ENCODE measurements at places on chromosomes 1 and 21. TPM values are rescaled to one million over a fixed set of nuclear protein-coding genes. Genes with fewer than 3 reads are reported as not detected.

Gene OR2L2
- not detected for total RNA-seq

Gene SZRD1
- total RNA-seq = 191 TPM

Gene TRMT13
- total RNA-seq = 17.5 TPM

Gene IGSF3
- 4.1 TPM for total RNA-seq

Gene KCND3
- total RNA-seq = not detected

Gene AGRN
- 35.6 TPM for total RNA-seq

Gene HENMT1
- total RNA-seq = 25.6 TPM

Gene TIE1
- total RNA-seq = not detected

Gene AMPD1
- not detected for total RNA-seq

GRCh38 chr1:26956321-26956720 is 3.9 kb downstream of the KDF1 start:
- DNase-seq = no peak
- H3K4me3 ChIP-seq = no peak overlapping the region
- H3K36me3 ChIP-seq = peaks cover 3% of the 10 kb centered on the region

- no peaks in the 10 kb centered on the region for H3K36me3 ChIP-seq
- no peak for DNase-seq
- H3K4me3 ChIP-seq = no peak overlapping the region
- no peaks in the 10 kb centered on the region for H3K4me1 ChIP-seq
- no peak overlapping the region for H3K27ac ChIP-seq
- peaks cover 1% of the 10 kb centered on the region for H3K27me3 ChIP-seq
Observed at GRCh38 chr1:185914089-185914488, 179.9 kb downstream of the HMCN1 start.

GRCh38 chr1:221440658-221441057 is 301.2 kb downstream of the DUSP10 start:
- no peak overlapping the region for H3K4me3 ChIP-seq
- peaks cover 6% of the 10 kb centered on the region for H3K27me3 ChIP-seq
- peaks cover 28% of the 10 kb centered on the region for H3K4me1 ChIP-seq
- DNase-seq = no peak
- no peaks in the 10 kb centered on the region for H3K36me3 ChIP-seq
- peak overlapping the region; percentile 81 for H3K27ac ChIP-seq

GRCh38 chr21:46459024-46459355 is 299 bp downstream of the DIP2A start:
- H3K4me1 ChIP-seq = peaks cover 42% of the 10 kb centered on the region
- no peaks in the 10 kb centered on the region for H3K27me3 ChIP-seq
- H3K4me3 ChIP-seq = peak overlapping the region; percentile 80
- no peak for DNase-seq
- peaks cover 19% of the 10 kb centered on the region for H3K36me3 ChIP-seq
- H3K27ac ChIP-seq = peak overlapping the region; percentile 69

DNA sequence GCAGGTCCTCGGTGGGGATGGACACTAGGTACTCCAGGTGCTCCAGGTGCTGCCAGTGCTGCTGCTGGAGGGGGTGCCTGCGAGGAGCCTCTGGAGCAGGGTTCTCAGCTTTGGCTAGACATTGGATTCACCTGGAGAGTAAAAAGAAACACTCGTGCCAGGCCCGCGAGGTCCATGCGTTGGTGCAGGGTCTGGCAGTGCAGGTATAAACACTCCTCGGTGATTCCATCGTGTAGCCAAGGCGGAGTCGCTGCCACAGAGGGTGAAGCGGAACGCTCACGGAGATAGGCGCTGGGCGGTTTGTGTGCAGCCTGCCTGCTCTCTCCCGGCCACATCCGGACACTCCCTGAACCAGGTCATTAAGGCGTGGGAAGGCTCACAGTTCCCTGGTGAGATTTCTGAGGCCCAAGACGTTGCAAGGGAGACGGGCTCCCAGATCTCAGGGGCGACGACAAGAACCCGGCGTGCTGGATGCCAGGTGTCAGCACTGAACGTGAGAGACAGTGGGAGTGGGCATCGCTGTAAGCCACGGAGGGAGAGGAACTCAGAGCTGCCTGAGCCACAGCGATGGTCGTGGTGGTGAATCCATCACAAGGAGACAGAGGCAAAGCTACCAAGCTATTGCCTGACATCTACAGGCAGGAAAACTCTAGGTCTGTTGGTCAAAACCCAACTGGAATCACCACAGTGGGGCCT is 17.2 kb upstream of the SUMO3 start:
- H3K27me3 ChIP-seq = no peaks in the 10 kb centered on the region
- no peak overlapping the region for H3K4me3 ChIP-seq
- no peak for DNase-seq
- no peak overlapping the region for H3K27ac ChIP-seq
- H3K4me1 ChIP-seq = peaks cover 9% of the 10 kb centered on the region

GRCh38 chr1:187313115-187313514 is 484.4 kb downstream of the PLA2G4A start:
- H3K4me1 ChIP-seq = no peaks in the 10 kb centered on the region
- DNase-seq = no peak
- H3K27me3 ChIP-seq = no peaks in the 10 kb centered on the region
- no peak overlapping the region for H3K4me3 ChIP-seq
- H3K27ac ChIP-seq = no peak overlapping the region

DNA sequence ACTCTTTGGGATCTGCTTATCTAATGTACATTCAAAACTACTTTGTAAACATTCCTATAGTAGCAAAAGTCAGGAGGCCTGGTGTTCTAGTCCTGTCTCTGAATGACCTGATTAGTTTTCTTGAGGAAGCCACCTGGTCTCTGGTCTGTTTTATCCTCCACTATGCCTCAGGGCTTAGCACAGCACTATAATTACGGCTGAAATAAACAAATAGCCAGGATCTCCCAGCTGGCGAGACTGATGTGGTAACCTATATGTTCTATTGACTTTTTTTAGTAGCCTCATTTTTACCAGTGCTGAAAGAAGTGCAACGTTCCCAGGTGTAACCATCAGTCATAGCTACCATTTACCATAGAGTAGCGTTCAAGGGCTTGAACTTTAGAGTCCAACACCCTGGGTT is 24.2 kb upstream of the RPL11 start:
- no peak overlapping the region for H3K27ac ChIP-seq
- H3K4me3 ChIP-seq = no peak overlapping the region
- no peaks in the 10 kb centered on the region for H3K36me3 ChIP-seq
- DNase-seq = no peak

DNA sequence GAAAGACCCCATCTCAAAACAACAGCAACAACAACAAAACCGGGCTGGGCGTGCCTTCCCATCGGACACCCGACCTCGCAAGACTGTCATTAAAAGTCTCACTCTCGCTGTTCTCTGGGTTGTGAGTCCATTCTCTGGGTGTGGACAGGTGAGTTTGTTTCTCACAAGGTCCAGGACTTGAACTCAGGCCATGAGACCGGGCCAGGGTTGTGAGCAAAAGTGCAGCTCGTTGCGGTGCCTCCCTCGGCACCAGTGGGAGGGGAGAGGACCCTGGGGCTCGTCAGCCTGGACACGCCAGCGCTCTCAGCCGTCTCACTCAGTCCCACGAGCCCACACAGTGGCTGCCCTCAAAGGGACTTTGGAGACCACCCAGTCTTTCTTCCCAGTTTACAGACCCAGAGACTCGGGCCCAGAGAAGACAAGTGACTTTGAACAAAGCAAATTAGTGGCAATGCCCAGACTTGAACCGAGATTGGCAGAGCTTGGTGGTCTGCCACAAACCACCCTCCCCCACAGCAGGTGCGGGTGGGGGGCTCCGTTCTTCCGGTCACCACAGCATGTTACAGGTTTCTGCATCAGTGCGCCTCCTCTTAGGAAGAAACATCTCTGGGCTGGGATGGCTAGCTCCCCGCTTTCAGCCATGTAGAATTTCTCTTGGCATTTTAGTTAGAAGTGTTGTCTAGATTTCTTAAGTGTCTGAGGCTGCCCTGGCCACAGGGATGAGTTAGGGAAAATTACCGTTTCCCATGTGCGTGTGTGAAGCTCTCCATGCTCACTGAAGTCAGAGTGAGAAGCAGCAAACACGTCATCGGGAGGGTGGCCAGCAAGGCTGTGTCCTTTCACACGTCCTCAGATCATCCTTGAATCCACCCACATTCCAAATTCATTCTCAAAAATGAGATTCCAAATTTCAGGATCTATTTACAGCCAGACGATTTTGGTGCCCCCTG is 28.3 kb downstream of the LRRC3 start:
- DNase-seq = no peak
- H3K4me3 ChIP-seq = no peak overlapping the region
- no peak overlapping the region for H3K27ac ChIP-seq
- H3K4me1 ChIP-seq = peaks cover 7% of the 10 kb centered on the region
- H3K27me3 ChIP-seq = no peaks in the 10 kb centered on the region
- H3K36me3 ChIP-seq = no peaks in the 10 kb centered on the region

DNA sequence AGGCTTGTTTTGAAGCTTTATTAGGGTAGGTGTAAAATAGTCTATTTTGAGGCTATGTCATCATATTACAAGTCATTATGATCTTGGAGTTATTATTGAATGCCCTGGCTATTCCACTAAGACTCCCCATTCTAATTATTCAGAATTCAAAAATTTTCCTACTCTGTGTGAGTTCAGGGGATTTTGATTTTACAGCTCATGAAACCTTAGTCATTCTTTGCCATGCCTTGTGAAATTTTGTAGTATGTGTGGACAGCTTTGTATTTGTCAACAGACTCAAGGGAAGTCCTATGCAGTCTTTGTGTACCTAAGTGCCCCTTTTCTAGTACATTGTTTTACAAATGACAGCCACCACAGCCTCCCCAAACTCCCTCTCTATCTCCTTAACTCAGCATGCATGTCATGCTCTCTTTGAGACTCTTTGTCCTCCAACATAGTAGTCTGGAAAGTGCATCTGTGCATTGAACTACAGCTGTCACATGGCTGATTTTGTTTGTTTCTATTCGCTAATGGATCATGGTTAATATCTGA is 28.0 kb downstream of the CD1D start:
- no peak for DNase-seq
- H3K27me3 ChIP-seq = peaks cover 30% of the 10 kb centered on the region
- H3K4me3 ChIP-seq = no peak overlapping the region
- peaks cover 7% of the 10 kb centered on the region for H3K4me1 ChIP-seq

DNA sequence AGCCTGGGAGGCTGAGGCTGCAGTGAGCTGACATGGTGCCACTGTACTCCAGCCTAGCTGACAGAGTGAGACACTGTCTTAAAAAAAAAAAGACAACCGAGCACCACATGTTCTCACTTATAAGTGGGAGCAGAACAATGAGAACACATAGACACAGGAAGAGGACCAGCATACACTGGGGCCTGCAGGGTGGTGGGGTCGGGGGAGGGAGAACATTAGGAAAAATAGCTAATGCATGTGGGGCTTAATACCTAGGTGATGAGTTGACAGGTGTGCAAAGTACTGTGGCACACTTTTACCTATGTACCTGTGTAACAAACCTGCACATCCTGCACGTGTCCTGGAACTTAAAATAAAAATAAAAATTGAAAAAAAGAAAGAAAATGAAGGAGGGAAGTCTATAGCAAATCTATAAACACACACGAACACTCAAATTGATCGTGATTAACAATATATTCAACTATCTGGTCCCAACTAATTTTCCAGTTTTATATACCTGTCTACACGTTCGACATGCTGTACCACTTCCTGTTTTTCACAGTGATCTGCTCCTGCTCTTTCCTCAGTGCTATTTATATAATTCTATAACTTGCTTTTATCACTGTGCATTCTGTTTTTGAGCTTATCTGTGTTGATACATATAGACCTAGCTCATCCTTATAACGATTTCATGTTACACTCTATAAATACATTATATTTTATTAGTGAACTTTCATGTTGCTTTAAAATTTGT is 27.2 kb downstream of the AK5 start:
- H3K27ac ChIP-seq = peak overlapping the region; percentile 42
- no peaks in the 10 kb centered on the region for H3K36me3 ChIP-seq
- H3K4me3 ChIP-seq = no peak overlapping the region
- no peak for DNase-seq
- peaks cover 31% of the 10 kb centered on the region for H3K4me1 ChIP-seq

GRCh38 chr1:178055779-178056471 is 38.0 kb upstream of the RASAL2 start:
- no peak overlapping the region for H3K27ac ChIP-seq
- no peaks in the 10 kb centered on the region for H3K36me3 ChIP-seq
- no peaks in the 10 kb centered on the region for H3K4me1 ChIP-seq
- no peak for DNase-seq
- H3K4me3 ChIP-seq = no peak overlapping the region

- peaks cover 2% of the 10 kb centered on the region for H3K4me1 ChIP-seq
- H3K27ac ChIP-seq = no peak overlapping the region
- H3K4me3 ChIP-seq = no peak overlapping the region
- H3K27me3 ChIP-seq = no peaks in the 10 kb centered on the region
Observed at GRCh38 chr21:42841156-42841915, 38.0 kb downstream of the WDR4 start.

DNA sequence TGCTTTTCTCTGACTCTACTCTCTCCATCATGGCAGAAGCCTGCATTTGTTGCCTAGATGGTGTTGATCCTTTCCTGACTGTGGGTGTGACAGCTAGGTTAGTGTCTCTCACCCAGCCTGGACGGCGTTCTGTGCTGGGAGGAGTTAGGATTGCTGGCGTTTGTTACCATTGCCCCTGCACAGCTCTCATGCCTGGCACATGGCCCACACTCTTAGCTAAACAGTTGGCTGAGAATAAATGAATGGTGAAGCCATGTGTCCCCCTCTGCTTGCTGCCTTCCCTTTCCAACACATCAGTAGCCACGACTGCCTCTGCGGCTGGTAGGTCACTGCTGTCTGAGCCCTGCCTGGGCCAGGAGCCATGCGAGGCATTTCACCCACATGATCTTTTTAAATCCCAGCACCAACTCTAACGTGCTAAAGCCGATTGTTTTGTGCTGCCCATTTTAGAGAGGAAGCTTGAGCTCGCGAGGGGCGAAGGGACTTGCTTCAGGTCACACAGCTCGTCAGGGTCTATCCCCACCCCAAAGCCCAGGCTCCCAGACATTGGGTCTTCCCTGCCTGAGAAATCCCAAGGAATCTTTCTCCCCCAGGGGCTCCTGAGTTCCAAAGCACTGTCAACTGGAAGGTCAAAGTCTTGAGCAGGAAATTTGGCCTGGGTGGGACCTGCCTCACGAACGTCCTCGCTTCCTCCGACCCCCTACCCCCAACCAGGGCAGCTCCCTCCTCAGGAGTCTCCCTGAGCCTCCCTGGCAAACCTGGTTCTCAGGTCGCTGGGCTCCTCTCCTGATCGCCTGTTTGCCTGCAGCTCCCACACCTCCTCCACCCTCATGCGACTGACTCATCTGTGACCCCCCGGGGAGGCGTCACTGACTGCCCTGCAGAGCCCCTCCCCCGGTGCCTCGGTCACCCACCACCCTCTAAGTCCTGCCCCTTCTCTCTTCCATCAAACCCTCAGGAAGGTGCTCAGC is 271.7 kb upstream of the C1orf174 start:
- peak; percentile 3 for DNase-seq
- H3K4me1 ChIP-seq = no peaks in the 10 kb centered on the region

- H3K36me3 ChIP-seq = no peaks in the 10 kb centered on the region
- no peaks in the 10 kb centered on the region for H3K4me1 ChIP-seq
- H3K4me3 ChIP-seq = no peak overlapping the region
- H3K27ac ChIP-seq = no peak overlapping the region
- DNase-seq = no peak
Observed at GRCh38 chr1:81920245-81920740, 119.6 kb downstream of the ADGRL2 start.

- no peaks in the 10 kb centered on the region for H3K36me3 ChIP-seq
- DNase-seq = peak; percentile 80
- H3K27me3 ChIP-seq = no peaks in the 10 kb centered on the region
- H3K4me1 ChIP-seq = peaks cover 40% of the 10 kb centered on the region
Observed at GRCh38 chr1:26583646-26584485, 54.3 kb downstream of the RPS6KA1 start.

GRCh38 chr21:33189824-33190223 is 39.9 kb upstream of the IFNAR2 start:
- peaks cover 3% of the 10 kb centered on the region for H3K36me3 ChIP-seq
- no peaks in the 10 kb centered on the region for H3K27me3 ChIP-seq
- no peak overlapping the region for H3K27ac ChIP-seq
- DNase-seq = no peak
- H3K4me1 ChIP-seq = peaks cover 38% of the 10 kb centered on the region

Measured in activated CD4-positive, alpha-beta memory T cell treated with anti-CD3 and anti-CD28 coated beads for 36 hours (primary cell).